ENCODE measurements at places on chromosomes 3 and 15.
A peak's percentile ranks its signal among the peaks of the same experiment; 100 is the strongest.

GRCh38 chr15:49044002-49044401, 2.2 kb downstream of the SECISBP2L start:
- DNase-seq: no peak

DNA sequence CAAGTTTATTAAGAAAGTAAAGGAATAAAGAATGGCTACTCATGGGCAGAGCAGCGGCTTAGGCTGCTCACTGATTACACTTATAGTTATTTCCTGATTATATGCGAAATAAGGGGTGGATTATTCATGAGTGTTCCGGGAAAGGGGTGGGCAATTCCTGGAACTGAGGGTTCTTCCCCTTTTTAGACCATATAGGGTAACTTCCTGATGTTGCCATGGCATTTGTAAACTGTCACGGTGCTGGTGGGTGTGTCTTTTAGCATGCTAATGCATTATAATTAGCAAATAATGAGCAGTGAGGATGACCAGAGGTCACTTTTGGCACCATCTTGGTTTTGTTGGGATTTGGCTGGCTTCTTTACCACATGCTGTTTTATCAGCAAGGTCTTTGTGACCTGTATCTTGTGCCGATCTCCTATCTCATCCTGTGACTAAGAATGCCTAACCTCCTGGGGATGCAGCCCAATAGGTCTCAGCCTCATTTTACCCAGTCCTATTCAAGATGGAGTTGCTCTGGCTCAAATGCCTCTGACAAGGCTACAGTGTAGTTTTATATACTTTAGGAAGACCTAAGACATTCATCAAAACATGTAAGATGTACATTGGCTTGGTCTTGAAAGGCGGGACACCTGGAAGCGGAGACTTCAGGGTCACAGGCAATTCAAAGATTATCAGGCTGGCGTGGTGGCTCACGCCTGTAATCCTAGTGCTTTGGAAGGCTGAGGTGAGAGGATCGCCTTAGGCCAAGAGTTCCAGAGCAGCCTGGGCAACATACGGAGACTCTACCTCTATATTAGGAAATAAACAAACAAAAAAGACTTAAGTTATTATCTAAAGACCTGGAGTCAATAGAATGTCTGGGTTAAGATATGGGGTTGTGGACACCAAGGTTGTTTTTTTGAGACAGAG, 3.2 kb upstream of the BLOC1S6 start:
- DNase-seq: no peak

DNA sequence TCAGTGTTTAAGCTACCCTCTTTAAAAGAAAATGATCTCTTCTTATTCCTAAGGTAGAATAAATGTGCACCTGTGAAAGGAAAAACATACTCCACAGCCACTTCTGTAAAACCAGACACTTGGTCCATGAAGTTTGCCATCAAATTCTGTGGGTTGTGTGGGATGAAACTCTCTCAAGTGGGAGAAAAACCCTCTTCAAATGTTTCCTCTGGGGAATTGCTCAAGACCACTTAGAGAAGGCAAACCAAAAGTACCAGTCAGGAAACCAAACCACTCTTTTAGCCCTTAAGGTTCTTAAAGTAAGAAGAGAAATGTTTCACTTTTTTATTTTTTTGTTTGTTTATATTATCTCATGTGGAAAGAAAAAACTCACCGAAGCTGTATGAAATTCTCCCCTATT, 1.2 kb downstream of the COL8A1 start:
- no peak for DNase-seq

DNA sequence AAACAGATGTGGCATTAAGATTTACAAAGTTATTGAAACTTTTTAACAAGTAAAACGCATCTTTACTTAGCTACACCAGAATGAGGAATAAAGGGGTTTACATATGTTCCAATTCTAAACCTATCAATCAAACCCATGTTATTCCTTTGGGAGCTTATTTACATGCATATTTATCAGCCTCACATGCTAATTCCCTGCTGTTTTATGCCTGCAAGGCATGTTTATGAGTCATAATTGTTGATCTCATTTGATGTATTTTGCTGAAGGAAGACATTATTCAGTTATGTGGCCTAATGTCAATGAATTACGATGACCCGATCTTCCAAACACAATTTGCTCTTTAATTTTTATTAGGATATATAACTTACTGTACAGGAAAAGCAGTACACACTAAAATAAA, 272.9 kb downstream of the TBC1D5 start:
- no peak for DNase-seq

DNA sequence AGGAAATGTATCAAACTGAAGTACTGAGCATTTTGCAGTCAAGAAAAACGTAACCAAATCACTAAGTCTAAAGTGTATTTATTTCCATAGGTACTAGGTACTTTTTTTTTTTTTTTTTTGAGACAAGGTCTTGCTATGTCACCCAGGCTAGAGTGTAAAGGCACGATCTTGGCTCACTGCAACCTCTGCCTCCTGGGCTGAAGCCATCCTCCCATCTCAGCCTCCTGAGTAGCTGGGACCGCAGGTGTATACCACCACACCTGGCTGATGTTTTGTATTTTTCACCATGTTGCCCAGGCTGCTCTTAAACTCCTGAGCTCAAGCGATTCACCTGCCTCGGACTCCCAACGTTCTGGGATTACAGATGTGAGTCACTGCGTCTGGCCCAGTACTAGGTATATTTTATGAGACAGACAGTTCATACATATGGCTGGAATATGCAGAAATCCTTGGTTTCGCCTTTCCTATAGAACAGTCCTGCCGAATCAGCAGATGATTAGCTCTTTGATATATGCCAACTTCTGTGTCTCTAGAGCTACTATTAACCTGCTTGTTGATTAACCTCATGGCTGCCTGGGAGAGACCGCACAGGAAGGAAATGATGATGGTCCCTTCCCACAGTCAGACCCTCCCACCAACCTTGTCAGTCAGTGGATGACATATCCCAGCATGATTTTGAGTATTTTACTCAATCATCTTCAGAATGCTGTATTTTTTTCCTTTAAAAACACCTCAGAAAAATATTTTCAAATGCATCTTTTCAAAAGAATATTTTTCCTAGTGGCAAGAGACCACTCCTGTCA, 32.3 kb downstream of the TMOD3 start:
- DNase-seq: no peak

DNA sequence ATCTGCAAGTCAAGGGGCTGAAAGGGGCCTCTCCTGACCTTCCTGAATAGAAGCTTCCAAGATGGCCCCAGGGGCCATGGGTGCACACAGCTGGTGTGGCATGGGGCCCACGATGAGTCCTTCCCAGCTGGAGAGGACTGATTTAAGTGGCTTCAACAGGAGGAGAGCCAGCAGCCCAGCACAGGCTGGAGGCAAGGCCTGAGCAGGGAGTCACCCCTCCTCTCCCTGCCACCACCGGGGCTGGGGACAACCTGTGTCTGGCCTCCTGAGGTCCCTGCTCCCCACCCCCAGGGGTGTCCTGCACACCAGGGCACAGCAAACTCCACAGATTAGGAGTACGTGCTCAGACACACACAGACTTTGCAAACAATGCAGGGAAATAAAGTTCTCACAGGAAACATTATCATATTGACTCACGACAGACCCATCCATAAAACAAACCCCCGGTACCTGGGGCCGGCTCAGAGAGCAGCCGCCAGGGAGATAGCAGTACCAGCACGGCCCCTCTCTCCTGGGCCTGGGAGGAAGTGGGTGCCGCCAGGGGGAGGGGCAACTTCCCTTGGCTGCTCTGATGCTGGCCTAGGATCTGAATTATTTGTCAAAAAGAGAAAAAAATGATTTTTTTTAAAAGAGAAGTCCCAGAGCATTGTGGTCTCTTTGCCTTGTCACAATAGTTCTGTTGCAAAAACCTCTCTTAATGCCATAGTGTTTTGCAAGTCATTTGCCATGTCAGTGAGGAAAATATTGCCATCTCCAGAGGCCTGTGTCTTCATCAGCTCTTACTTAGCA, 21.9 kb upstream of the TSEN2 start:
- DNase-seq: no peak

DNA sequence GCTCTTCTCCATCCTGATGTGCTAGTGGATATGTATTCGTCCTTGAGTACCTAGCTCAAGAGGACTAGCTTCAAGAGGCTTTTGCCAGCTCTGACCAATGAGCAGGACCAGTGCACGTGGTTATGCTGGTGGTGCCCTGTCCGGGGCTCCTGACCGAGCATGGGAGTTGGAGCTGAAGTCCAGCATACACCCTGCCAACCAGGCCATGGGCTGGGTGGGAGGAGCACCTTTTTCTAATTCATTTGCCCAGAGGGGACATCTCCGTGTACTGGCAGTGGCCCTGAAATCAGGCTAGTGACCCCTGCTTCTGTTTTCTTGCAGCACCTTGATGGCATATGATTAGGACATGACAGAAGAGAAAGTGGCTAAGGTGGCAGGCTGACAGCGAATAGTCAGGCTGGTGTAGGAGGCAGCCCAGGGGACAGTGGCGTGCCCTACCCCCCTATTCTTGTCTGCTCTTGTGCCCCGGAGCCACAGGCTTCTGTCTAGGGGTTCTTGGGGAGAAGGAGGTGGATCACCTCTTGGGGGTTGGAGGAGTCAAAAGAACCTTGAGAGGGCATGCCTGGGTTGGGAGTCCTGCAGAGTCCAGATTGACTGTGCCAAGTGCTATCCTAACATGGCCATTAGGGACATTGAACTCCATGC, 16.5 kb downstream of the PODXL2 start:
- DNase-seq: no peak

- DNase-seq: peak; percentile 12
Observed at GRCh38 chr3:19147905-19148767, at the start of gene KCNH8. Gene KCNH8, plus strand, starts transcription at chr3:19148510. Its CDS starts 210 bp downstream, at chr3:19148720.

Data from cardiac muscle cell (in vitro differentiated cells and primary cell).